SJCRH30 (cell line): ENCODE measurements at places on chromosomes 16 and 17. TPM values are rescaled to one million over a fixed set of nuclear protein-coding genes. Genes with fewer than 3 reads are reported as not detected.
A peak's percentile ranks its signal among the peaks of the same experiment; 100 is the strongest.

TBC1D3C gene
- 0.66 and 1.0 TPM in 2 replicates for total RNA-seq

GP1BA gene
- total RNA-seq: not detected in 2 replicates

DNA sequence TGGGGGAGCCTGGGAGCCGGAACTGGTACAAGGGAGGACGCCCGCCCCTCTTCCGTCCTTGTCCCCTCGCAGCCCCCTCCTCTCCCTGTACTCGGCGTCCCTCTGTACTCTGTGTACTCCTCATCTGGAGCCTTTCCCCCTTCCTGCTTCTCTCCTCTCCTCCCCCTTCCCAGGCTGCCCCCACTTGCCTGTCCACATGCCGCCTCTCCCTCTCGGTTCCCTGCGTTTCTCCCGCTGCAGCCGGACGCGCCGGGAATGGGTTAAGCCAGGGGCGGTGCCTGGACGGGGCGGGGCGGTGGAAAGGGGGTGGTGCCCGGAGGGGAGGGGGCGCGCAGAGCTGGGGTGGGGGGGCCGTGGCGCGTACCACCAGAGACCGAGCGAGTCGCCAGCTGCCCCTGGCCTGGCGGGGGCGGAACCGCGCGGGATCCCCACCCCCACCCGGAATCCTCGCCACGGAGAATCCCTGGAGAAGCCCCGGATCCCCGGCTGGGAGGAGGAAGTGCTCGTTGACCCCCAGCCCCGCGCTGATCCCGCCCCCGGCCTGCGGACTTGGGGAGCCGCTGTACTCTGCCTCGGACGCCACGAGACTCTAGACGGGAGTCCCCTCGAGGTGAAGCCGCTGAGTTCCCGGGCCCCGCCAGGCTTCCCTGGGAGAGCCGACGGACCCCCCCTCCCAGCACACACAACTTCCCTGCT is 22.6 kb downstream of the GJD3 start:
- H3K27me3 ChIP-seq: no peaks in the 10 kb centered on the region
- peak; percentile 87 for DNase-seq
- peak overlapping the region; percentile 70 for H3K4me3 ChIP-seq
- H3K27ac ChIP-seq: peak overlapping the region; percentile 92

DNA sequence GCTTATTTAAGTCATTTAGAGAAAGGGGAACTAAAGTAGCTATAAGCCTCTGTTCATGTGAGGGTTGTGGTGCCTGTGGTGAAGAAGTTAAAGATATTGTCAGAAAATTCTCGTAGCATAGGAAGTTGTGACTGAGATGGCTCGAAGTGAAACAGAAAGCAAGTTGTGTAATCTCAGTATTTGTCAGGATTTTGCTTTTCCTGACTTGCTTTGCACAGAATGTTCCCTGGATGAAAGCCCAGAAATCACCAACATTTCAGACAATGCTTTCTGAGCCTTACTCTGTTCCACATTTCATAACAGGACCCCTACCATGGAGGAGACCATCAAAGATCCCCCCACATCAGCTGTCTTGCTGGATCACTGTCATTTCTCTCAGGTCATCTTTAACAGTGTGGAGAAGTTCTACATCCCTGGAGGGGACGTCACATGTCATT is 10.6 kb downstream of the CALCOCO2 start:
- no peak for DNase-seq
- peaks cover 8% of the 10 kb centered on the region; the same call in 1 of the 2 replicates for H3K36me3 ChIP-seq
- H3K27ac ChIP-seq: no peak overlapping the region
- peaks cover 9% of the 10 kb centered on the region for H3K4me1 ChIP-seq
- no peaks in the 10 kb centered on the region for H3K27me3 ChIP-seq
- no peak overlapping the region for H3K4me3 ChIP-seq

- no peak overlapping the region for H3K4me3 ChIP-seq
- no peaks in the 10 kb centered on the region for H3K36me3 ChIP-seq
- DNase-seq: no peak
- no peaks in the 10 kb centered on the region for H3K4me1 ChIP-seq
Observed at GRCh38 chr16:27759301-27759871, 209.4 kb downstream of the KATNIP start.

- H3K4me3 ChIP-seq: no peak overlapping the region
- no peaks in the 10 kb centered on the region for H3K36me3 ChIP-seq
- H3K27ac ChIP-seq: no peak overlapping the region
- no peaks in the 10 kb centered on the region for H3K4me1 ChIP-seq
- no peak for DNase-seq
- H3K27me3 ChIP-seq: no peaks in the 10 kb centered on the region
Observed at GRCh38 chr16:69799611-69800031, 37.5 kb downstream of the WWP2 start.

DNA sequence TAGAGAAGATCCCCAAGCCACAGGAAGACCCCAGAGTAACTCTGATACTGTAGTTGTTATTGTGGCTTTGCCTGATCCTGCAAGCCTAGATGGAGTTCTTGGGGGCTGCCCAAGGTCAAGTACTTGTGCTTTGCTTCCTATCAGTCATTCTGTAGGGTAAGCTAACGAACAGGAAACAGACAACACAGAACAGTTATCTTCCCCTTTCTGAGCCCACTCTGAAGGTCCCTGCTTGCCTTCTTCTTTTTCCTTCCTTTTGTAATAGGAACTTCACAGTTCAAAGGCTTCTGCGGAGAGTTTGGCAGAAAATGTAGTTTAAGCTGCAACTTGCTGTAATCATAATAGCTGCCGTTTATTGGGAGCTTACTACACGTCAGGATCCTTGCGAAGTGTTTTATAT is 494.1 kb upstream of the ERCC4 start:
- no peak for DNase-seq
- no peaks in the 10 kb centered on the region for H3K27me3 ChIP-seq
- H3K4me3 ChIP-seq: no peak overlapping the region
- H3K36me3 ChIP-seq: no peaks in the 10 kb centered on the region
- H3K27ac ChIP-seq: no peak overlapping the region

DNA sequence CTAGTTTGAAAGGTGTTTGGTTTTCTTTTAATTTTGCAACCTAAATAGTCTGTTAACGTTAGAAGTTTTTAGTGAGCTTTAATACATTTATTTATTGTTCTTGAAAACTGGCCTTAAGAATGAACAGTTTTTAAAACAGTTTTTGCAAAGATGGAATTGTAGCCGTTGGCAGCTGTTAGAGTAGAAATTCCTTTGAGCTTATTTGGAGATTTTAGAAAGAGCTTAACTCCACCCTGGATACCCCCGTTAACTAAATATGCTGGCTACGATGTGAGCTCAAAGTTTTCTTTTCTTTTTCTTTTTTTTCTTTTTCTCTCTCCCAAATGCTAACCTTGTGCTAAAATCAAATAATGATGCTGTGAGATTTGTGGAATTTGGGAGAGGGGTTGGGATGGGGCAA is 75.2 kb downstream of the COX10 start:
- H3K4me3 ChIP-seq: peak overlapping the region; percentile 41
- H3K27ac ChIP-seq: peak overlapping the region; percentile 74
- peaks cover 30% of the 10 kb centered on the region for H3K4me1 ChIP-seq
- no peaks in the 10 kb centered on the region for H3K27me3 ChIP-seq

- DNase-seq: no peak
- no peaks in the 10 kb centered on the region for H3K27me3 ChIP-seq
- H3K36me3 ChIP-seq: no peaks in the 10 kb centered on the region
- no peak overlapping the region for H3K27ac ChIP-seq
- H3K4me3 ChIP-seq: no peak overlapping the region
Observed at GRCh38 chr16:79434771-79435170, 165.8 kb downstream of the MAF start.

DNA sequence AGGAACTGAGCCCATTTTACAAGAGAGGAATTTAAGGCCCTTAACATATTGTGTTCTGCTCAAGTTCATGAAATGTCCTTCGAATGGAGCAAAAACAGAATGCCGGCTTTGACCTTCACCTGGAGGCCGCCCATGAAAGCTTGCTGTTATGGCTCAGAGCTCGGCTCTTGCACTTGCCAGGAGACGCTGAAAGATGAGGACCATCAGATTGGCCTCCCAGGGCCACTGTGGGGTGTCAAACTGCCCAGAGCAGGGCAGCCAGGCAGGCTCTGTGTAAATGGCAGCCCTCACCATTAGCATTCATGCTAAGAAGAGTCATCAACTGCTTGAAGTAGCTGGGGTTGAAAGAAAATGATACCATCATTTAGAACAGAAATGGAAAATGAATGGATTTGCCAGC is 39.3 kb downstream of the IL21R start:
- H3K27ac ChIP-seq: no peak overlapping the region
- no peaks in the 10 kb centered on the region for H3K4me1 ChIP-seq
- no peaks in the 10 kb centered on the region for H3K27me3 ChIP-seq
- H3K36me3 ChIP-seq: peaks cover 36% of the 10 kb centered on the region

DNA sequence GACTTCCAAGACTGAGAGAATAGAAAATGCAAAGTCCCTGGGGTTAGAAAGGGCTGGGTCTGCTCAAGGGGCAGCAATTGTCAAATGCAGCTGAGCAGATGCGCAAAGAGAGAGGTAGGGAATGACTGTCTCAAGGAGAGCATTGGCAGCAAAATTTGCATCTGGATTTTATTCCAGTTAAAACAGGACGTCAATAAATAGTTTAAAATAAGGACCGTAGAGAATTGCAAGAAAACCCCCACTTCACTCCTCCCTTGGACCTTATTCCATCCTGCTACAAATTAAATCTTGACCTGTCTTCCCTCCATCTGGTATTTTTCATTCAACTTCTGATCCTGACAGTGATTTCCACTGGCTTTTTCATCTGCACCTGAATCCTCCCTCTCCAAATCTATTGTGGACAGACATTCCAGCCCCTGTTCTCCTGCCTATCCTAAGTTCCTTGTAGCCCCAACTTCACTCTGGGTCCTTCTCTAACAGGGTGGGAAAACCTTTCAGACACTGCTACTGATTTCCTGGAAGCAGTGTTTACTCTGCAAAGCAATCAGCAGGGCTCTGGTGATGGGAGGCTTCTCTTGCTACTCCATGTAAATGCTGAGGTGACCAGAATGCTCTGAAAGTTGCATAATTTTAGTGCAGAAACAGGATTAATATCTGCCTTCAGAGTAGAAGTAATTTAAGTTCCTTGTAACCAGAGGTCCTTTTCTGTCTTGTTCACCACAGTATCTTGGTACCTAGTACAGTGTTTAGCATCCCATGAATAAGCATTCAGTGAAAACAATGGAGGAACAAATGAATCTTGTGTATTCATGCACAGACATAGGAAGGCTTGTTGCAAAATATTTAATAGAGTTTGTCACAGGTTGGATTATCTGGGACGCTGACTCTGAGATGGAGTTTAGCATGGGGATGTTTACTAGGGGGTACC is 79.2 kb downstream of the CDH11 start:
- DNase-seq: no peak
- no peak overlapping the region for H3K4me3 ChIP-seq
- H3K27ac ChIP-seq: no peak overlapping the region
- peaks cover 42% of the 10 kb centered on the region for H3K36me3 ChIP-seq
- no peaks in the 10 kb centered on the region for H3K4me1 ChIP-seq
- no peaks in the 10 kb centered on the region for H3K27me3 ChIP-seq

DNA sequence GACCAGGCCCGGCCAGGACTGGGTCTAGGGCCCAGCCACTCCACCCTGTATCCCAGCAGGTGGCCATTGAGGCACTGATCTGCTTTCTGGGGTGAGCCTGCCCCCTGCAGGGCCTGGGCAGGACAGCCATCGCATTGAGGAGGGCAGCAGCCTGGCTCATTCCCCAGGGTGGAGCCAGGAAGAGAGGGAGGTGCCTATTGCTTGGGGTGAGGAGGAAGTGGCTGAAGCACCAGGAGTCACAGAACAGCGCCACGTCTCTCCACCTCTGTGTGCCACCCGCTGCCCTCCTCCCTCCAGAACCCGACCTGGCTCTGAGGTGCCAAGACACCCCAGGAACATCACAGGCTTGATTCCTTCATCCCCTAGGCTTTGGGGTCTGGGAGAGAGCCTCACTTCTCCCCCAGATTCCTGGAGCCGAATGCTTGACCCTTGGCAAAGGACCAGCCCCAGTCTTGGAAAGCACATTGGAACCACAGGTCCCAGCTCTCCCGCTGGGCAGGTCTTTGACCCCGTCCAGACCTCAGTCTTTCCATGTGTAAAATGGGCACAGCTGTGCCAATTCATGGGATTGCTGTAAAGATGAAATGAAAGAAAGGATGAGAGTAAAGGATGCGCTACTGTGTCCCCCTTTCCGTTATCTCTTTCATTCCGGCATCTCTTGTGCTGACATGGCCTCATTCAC is 7.2 kb upstream of the KRT36 start:
- no peak overlapping the region for H3K27ac ChIP-seq
- peaks cover 14% of the 10 kb centered on the region for H3K4me1 ChIP-seq
- DNase-seq: peak; percentile 56
- H3K4me3 ChIP-seq: no peak overlapping the region
- no peaks in the 10 kb centered on the region for H3K27me3 ChIP-seq

DNA sequence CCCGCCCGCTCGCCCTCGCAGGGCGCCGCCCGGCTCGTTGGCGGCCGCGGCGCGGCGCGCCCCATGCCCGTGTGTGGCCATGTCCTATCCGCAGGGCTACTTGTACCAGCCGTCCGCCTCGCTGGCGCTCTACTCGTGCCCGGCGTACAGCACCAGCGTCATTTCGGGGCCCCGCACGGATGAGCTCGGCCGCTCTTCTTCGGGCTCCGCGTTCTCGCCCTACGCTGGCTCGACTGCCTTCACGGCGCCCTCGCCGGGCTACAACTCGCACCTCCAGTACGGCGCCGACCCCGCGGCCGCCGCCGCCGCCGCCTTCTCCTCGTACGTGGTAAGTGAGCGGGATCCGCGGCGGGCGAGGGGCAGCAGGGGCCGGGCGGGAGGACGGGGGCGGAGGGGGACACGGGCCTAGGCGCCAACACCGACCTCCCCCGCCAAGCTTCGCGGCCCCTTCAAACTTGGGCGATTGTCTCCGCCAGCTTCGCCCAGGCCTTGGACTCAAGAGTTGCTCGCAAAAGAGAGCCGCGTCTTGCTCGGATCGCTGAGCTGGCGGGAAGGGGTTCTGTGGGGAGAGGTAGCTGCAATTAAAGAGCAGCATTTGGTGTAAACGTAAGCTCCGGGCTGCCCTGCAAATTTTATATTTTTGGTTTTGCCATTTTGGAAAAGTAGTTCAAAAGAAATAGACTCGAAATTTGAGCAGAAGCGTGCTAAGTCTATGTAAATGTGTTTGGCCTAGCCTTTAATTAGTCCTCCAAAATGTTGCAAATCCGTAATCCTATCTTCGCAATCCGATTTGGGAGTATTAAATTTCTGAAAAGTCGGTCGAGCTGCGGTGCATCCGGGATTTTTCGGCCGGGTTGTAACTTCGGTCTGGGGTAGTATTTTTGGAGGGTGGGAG is 702 bp downstream of the IRX5 start:
- H3K27ac ChIP-seq: peak overlapping the region; percentile 67
- peak overlapping the region; percentile 99 for H3K4me3 ChIP-seq
- peaks cover 32% of the 10 kb centered on the region for H3K36me3 ChIP-seq
- peak; percentile 57 for DNase-seq
- no peaks in the 10 kb centered on the region for H3K27me3 ChIP-seq
- peaks cover 2% of the 10 kb centered on the region; the same call in 1 of the 2 replicates for H3K4me1 ChIP-seq

DNA sequence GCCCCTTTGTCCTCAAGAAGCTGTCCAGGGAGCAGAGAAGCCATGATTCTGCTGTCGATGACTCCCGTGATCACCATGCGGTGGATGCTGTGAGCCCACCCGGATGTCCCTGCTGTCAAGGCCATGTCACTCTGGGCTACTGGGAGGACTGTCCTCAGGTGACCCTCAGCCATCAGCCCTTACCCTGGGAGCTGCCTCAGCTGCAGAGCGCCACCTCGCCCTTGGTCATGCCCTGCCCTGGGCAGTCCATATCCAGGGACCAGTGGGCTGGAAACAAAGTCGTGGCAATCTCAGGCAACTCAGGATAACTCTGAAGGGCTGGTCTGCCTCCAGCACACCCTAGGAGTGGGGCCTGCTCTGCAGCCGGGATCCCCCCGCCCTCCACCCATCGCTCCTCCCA is 63.6 kb downstream of the CACNG5 start:
- no peak for DNase-seq
- 0 out of 2 replicates have a peak, but pooled peaks cover 6% of the 10 kb centered on the region for H3K27me3 ChIP-seq
- H3K27ac ChIP-seq: no peak overlapping the region
- H3K4me1 ChIP-seq: no peaks in the 10 kb centered on the region
- no peak overlapping the region for H3K4me3 ChIP-seq

GRCh38 chr17:41583137-41584127 is 3.3 kb downstream of the KRT14 start:
- H3K4me3 ChIP-seq: no peak overlapping the region
- no peaks in the 10 kb centered on the region for H3K27me3 ChIP-seq
- no peak overlapping the region for H3K27ac ChIP-seq
- DNase-seq: no peak
